Nasal cavity respiratory epithelium epithelial cell of viscerocranial mucosa (primary cell): ENCODE measurements at places on chromosomes 7 and 10. TPM values are rescaled to one million over a fixed set of nuclear protein-coding genes. Genes with fewer than 3 reads are reported as not detected.

TACC2 gene
- 26.3 and 43.9 TPM in 2 replicates for total RNA-seq

SUN1 gene
- 127 and 239 TPM in 2 replicates for total RNA-seq

ZNF804B gene
- total RNA-seq, result not detected in 2 replicates

PTF1A gene
- not detected in 2 replicates for total RNA-seq

DDX56 gene
- 63.7 and 74.5 TPM in 2 replicates for total RNA-seq

FANK1 gene
- total RNA-seq, result 2.7 and 7.0 TPM in 2 replicates
